ENCODE measurements at places on chromosomes 6 and 20. TPM values are rescaled to one million over a fixed set of nuclear protein-coding genes. Genes with fewer than 3 reads are reported as not detected.
A peak's percentile ranks its signal among the peaks of the same experiment; 100 is the strongest.

DNA sequence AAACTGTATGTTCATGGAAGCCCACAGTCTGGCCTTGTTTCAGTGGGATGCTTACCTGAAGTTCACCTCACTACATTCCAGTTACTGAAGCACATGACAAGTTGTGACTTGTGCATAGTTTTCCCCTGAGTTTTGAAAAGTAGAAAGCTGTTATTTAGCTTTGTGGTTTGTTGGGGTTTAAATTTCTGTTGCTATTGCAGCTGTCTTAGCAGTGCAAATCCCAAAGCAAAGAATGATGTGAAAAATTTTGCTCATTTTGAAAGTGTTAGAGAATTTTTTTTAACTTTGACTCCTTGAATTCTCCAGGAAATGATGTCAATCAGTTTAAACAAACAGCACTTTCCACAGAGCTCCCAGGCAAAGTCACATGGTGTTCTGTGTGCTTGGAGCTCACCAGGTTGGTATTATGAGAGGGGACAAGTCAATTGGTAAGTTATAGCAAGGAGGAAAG, 268.4 kb downstream of the ADGRG6 start:
- no peak overlapping the region for H3K4me3 ChIP-seq
- H3K27ac ChIP-seq: no peak overlapping the region
- peaks cover 55% of the 10 kb centered on the region for H3K4me1 ChIP-seq
- no peak for DNase-seq
- H3K27me3 ChIP-seq: no peaks in the 10 kb centered on the region
- peaks cover 18% of the 10 kb centered on the region for H3K36me3 ChIP-seq

GRCh38 chr6:137677709-137678108, 183.5 kb upstream of the OLIG3 start:
- peaks cover 25% of the 10 kb centered on the region for H3K27me3 ChIP-seq
- no peak for DNase-seq
- peaks cover 35% of the 10 kb centered on the region for H3K4me1 ChIP-seq
- peak overlapping the region; percentile 40 for H3K27ac ChIP-seq
- no peaks in the 10 kb centered on the region for H3K36me3 ChIP-seq

- H3K27me3 ChIP-seq: no peaks in the 10 kb centered on the region
- H3K36me3 ChIP-seq: no peaks in the 10 kb centered on the region
- H3K4me3 ChIP-seq: no peak overlapping the region
- H3K27ac ChIP-seq: no peak overlapping the region
- H3K4me1 ChIP-seq: no peaks in the 10 kb centered on the region
Observed at GRCh38 chr6:115817161-115817560, 243.5 kb downstream of the FRK start.

PRPH2 gene
- 0.06 TPM for total RNA-seq

ULBP3 gene
- total RNA-seq: 0.68 TPM

NKAIN4 gene
- not detected for total RNA-seq

DNA sequence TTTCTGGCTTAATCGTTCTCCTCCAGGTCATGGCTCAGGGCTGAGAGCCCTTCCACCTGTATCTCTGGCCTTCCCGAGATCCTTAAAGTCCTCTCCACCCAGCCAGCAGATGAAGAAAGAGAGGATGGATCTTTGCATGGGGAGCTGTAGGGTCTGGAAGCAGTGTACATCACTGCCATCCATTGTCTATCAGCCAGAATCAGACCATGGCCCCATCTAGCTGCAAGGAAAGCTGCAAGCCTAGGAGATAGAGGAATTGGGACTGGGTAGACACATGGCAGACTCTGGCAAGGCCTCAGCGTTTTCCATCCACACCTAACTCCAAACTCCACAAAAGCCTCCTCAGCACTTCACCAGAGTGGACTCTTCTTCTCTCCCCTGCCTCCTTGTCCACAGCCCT, 113.8 kb upstream of the MAFB start:
- H3K4me1 ChIP-seq: no peaks in the 10 kb centered on the region
- H3K27ac ChIP-seq: no peak overlapping the region
- DNase-seq: no peak
- H3K4me3 ChIP-seq: no peak overlapping the region

SMPDL3A gene
- 0.30 TPM for total RNA-seq

DNA sequence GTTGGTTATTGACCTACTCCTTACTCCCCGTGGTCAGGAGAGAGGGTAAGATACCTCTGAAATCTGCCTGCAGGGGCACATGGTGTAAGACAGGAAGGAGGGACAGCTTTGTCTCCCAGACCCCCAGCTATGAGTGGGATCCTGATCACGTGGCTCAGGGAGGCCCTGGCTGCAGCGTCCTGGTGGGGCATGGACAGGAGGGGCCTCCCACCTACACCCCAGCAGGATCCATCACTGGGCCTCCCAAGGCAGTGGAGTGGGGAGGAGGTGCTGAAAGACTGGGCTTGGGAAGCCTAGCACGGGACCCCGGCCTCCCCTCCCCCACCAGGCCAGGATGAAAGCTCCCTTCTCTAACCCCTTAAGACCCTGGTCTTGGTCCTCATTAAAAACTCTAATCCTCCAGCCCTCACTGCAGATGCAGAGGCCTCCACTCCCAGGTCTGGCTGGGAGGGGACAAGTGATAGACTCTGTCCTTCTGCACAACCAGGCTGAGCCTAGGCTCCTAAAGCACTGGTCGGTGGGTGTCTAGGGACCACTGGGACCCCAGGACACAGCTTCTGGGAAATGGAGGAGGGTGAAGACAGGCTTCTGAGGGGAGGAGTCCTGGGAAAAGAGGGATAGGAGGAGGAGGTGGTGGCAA, 29.6 kb upstream of the VEGFA start:
- no peaks in the 10 kb centered on the region for H3K27me3 ChIP-seq
- no peaks in the 10 kb centered on the region for H3K36me3 ChIP-seq
- peaks cover 8% of the 10 kb centered on the region for H3K4me1 ChIP-seq
- no peak overlapping the region for H3K27ac ChIP-seq
- DNase-seq: no peak

- peaks cover 3% of the 10 kb centered on the region for H3K27me3 ChIP-seq
- no peaks in the 10 kb centered on the region for H3K36me3 ChIP-seq
- no peaks in the 10 kb centered on the region for H3K4me1 ChIP-seq
- DNase-seq: no peak
Observed at GRCh38 chr6:75876152-75876551, 127.1 kb downstream of the MYO6 start.

GRCh38 chr20:58109126-58109880, 119.2 kb downstream of the ANKRD60 start:
- H3K4me1 ChIP-seq: no peaks in the 10 kb centered on the region
- no peak overlapping the region for H3K4me3 ChIP-seq
- no peak for DNase-seq
- H3K27ac ChIP-seq: no peak overlapping the region
- peaks cover 50% of the 10 kb centered on the region for H3K27me3 ChIP-seq

CLDN20 gene
- not detected for total RNA-seq

DNA sequence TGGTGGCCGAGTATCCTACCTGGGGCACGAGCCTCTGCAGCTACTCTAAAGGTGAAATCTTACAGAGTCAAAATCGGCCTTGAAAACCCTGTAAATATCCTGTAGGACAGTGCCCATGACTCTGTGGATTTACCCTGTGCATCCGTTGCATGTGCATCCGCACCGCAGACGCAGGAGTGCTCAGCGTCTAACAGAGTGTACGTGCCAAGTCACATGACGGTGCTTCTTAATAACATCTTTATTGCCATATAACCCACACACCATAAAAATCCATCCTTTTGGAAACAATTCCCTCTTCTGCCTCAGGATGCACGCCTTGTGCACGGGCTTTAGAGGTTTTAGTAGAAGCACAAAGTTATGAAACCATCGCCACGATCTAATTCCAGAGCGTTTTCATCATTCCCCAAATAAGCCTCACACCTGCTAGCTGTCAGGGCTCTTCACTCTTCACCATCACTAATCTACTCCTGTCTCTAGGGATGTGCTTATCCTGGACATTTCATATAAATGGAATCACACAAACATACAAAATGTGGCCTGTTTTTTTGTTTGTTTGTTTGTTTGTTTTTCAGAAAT, 384.5 kb upstream of the SULF2 start:
- peaks cover 6% of the 10 kb centered on the region for H3K27me3 ChIP-seq
- H3K4me3 ChIP-seq: no peak overlapping the region
- no peak overlapping the region for H3K27ac ChIP-seq
- no peak for DNase-seq

GRCh38 chr20:60257671-60258070, 299.4 kb downstream of the CDH26 start:
- no peaks in the 10 kb centered on the region for H3K27me3 ChIP-seq
- H3K4me3 ChIP-seq: no peak overlapping the region
- no peaks in the 10 kb centered on the region for H3K36me3 ChIP-seq

DNA sequence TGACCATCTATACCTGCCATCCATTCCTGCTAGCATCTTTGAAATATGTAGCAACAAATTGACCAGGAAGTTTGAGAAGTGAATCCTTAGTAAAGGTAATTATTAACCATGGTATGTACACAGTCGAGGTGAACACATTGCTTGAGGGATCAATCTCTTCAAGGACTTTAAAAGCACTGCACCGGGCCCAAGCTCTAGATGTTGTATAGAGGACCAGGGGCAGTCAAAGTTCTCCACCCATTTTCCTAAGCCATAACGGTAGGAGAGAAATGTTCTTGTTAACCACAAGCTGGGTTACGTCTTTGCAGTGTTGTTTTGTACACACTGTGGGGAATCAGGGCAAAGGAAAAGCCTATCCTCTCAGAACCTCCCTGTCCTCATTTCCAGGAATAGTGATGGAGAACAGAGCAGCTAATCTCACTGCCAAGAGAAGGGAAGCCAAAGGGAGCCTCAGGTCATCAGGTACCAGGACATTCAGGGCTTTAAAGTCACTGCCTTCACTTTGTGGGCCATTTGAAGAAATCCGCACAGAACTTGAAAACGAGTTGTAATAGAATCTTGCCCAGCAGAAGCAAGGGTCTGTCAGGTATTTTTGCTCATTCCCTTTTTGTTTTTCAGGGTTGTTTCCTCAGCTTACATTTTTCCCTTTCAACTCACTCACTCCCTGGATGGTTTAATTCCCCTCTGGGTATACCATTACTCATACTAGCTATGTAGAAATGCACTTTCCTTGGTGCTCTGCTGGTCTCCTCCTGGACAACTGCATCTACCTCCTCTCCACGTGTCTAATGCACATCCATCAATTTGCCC, 5.3 kb upstream of the PM20D2 start:
- peaks cover 7% of the 10 kb centered on the region for H3K4me1 ChIP-seq
- no peak overlapping the region for H3K4me3 ChIP-seq
- no peak for DNase-seq
- H3K27ac ChIP-seq: no peak overlapping the region
- H3K36me3 ChIP-seq: no peaks in the 10 kb centered on the region
- no peaks in the 10 kb centered on the region for H3K27me3 ChIP-seq

GRCh38 chr6:167570460-167571400, 245.8 kb downstream of the TTLL2 start:
- no peak overlapping the region for H3K27ac ChIP-seq
- no peaks in the 10 kb centered on the region for H3K4me1 ChIP-seq
- H3K27me3 ChIP-seq: no peaks in the 10 kb centered on the region
- no peak for DNase-seq

DNA sequence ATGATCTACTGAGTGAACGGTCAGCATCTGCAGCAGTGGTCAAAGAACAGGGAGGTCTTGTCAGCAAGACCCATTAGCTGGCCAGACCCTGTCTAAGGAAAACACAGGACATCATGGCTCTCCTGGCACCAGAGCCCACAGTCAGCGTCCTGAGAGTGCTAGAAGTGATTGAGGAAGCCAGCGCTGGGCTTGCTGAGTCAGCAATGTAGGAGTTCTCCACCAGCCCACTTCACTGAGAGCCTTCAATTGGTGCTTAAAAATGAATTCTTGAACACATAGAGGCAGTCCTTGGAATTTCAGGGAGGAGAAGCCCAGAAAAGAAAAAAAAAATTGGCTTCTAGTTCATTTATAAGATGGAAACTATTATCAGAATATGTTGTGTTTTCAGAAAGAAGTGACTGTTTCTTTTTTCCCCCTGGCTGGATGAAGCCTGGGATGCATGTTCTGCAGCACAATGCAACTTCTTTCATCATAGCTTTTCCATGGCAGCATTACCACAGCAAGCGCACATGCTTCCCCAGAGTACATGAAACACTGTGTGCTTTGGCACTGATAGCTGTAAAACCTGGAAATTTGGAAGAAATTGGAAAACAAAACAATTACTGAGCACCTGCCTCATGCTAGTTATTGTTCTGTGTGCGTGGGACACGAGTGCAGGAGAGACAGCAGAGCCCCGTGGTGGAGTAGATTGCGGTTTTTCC, 899.9 kb downstream of the C6orf118 start:
- no peak overlapping the region for H3K4me3 ChIP-seq
- no peaks in the 10 kb centered on the region for H3K36me3 ChIP-seq
- no peaks in the 10 kb centered on the region for H3K4me1 ChIP-seq
- no peak for DNase-seq
- H3K27ac ChIP-seq: no peak overlapping the region
- H3K27me3 ChIP-seq: no peaks in the 10 kb centered on the region

GRCh38 chr6:47308552-47309290, 984 bp downstream of the TNFRSF21 start:
- peak overlapping the region; percentile 75 for H3K4me3 ChIP-seq
- H3K27me3 ChIP-seq: peaks cover 66% of the 10 kb centered on the region
- peaks cover 13% of the 10 kb centered on the region for H3K4me1 ChIP-seq
- H3K36me3 ChIP-seq: no peaks in the 10 kb centered on the region
- peak; percentile 11 for DNase-seq
- no peak overlapping the region for H3K27ac ChIP-seq

- no peaks in the 10 kb centered on the region for H3K36me3 ChIP-seq
- no peak overlapping the region for H3K4me3 ChIP-seq
- H3K27me3 ChIP-seq: peaks cover 12% of the 10 kb centered on the region
- H3K27ac ChIP-seq: no peak overlapping the region
- H3K4me1 ChIP-seq: no peaks in the 10 kb centered on the region
Observed at GRCh38 chr20:40524071-40524470, 165.0 kb downstream of the MAFB start.

- no peak overlapping the region for H3K4me3 ChIP-seq
- no peaks in the 10 kb centered on the region for H3K4me1 ChIP-seq
Observed at GRCh38 chr6:91358986-91359385, 772.1 kb upstream of the MAP3K7 start.

DNA sequence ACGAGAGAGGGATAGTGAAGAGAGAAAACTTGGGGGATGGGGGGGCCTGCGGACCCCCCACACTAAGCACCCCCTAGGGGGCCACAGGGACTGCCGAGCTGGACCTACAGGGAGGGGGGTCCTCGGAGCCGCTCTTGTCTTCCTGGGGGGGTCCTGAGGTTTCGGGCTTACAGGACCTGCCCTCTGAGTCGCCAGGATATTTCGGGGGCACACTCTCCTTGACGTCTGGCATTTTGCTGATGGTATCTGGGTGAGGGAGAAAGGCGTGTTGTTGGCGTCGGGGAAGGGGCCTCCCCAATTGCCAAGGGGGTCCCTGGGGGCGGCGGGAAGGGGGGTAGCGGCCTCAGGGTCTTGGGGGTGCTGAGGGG, 516 bp downstream of the TCP11 start:
- no peak overlapping the region for H3K27ac ChIP-seq
- H3K36me3 ChIP-seq: no peaks in the 10 kb centered on the region
- H3K4me3 ChIP-seq: peak overlapping the region; percentile 41

RNF144B gene
- 2.3 TPM for total RNA-seq

- H3K4me3 ChIP-seq: no peak overlapping the region
- H3K27me3 ChIP-seq: no peaks in the 10 kb centered on the region
- no peak for DNase-seq
- H3K27ac ChIP-seq: no peak overlapping the region
Observed at GRCh38 chr6:10759884-10760329, 12.3 kb downstream of the TMEM14B start.

- peaks cover 51% of the 10 kb centered on the region for H3K4me1 ChIP-seq
- H3K36me3 ChIP-seq: peaks cover 44% of the 10 kb centered on the region
- DNase-seq: no peak
Observed at GRCh38 chr20:59255256-59255655, 45.2 kb upstream of the EDN3 start.

GRCh38 chr20:53559816-53560215, 33.8 kb downstream of the ZNF217 start:
- peaks cover 12% of the 10 kb centered on the region for H3K36me3 ChIP-seq
- peaks cover 2% of the 10 kb centered on the region for H3K4me1 ChIP-seq
- DNase-seq: no peak
- no peak overlapping the region for H3K4me3 ChIP-seq

Data from activated naive CD8-positive, alpha-beta T cell treated with anti-CD3 and anti-CD28 coated beads for 36 hours (primary cell).